ENCODE measurements at places on chromosomes 16 and 17. TPM values are rescaled to one million over a fixed set of nuclear protein-coding genes. Genes with fewer than 3 reads are reported as not detected.

Gene YPEL3
- 18.8 TPM for total RNA-seq

Gene ERN2
- not detected for total RNA-seq

Gene WFDC1
- 0.82 TPM for total RNA-seq

Gene SLFN14
- total RNA-seq, result 0.41 TPM

Gene SLFN5
- total RNA-seq, result 3.3 TPM

Gene SDR42E1
- total RNA-seq, result 0.41 TPM

Gene FBXW10
- 0.82 TPM for total RNA-seq

Gene TNS4
- not detected for total RNA-seq

DNA sequence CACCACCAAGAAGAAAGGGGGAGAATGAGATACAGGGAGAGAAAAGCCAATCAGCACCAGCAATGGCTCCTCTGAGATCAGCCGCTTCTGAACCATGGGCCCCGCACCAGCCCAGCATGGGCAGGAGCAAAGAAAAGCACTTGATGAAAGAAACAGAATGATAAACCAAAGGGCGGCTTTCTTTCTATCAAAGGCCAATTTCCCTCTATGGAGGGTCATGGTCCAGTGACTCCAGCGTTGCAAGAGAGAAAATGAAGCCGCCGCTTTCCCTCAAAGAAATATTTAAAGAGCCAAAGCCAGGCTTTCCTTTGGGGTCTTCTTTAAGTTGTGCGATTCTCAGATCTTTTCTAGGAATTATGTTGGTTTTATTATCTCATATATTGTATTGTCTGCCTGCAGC, 84.8 kb upstream of the CACNG5 start:
- DNase-seq, result no peak

- no peak for DNase-seq
These were observed 13.3 kb upstream of the RBBP6 start for GRCh38 chr16:24525970-24526559.

- no peak for DNase-seq
These were observed 4.3 kb downstream of the ZNF768 start for GRCh38 chr16:30521873-30522641.

GRCh38 chr17:37570527-37571093, 38.6 kb downstream of the SYNRG start:
- DNase-seq, result no peak

GRCh38 chr16:88524274-88524972, 45.8 kb upstream of the ZC3H18 start:
- DNase-seq, result no peak

- no peak for DNase-seq
These were observed 56.2 kb upstream of the RPL38 start for GRCh38 chr17:74147056-74147835.

DNA sequence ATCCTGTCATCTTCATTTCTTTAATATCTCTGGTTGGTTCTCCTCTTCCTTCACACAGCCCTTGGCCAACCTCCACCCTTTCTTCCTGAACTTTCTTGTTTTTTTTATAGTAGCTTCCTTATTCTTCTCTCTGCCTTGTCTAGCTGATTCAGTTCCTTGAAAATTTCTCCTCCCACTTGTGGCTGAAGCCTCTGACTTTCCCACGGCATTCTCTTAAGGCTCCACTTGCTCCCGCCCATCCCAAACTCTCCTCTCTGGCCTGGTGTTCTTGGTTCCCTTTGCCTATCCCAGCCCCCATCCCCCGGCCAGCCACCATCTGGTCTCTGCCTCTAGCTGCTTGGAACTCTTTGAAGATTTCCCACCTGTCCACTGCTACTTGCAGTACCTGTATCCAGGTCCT, 29.1 kb downstream of the NLRP1 start:
- DNase-seq, result no peak

GRCh38 chr17:61005358-61005757, 327.7 kb downstream of the BCAS3 start:
- no peak for DNase-seq

GRCh38 chr16:29815032-29815721, 775 bp upstream of the PAGR1 start:
- DNase-seq, result no peak

DNA sequence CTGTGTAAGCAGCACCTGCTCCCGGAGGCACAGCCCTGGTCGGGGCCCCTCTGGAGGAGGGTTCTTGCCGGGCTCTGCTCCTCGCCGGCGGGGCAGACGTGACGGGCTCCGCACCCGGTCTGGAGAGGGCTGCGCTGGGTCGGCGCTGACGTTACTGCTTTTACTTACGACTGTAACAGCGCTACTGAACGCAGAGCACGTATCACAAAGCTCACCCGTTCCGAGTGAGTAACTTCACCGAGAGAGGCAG, 1.3 kb upstream of the RAB40C start:
- DNase-seq, result no peak

DNA sequence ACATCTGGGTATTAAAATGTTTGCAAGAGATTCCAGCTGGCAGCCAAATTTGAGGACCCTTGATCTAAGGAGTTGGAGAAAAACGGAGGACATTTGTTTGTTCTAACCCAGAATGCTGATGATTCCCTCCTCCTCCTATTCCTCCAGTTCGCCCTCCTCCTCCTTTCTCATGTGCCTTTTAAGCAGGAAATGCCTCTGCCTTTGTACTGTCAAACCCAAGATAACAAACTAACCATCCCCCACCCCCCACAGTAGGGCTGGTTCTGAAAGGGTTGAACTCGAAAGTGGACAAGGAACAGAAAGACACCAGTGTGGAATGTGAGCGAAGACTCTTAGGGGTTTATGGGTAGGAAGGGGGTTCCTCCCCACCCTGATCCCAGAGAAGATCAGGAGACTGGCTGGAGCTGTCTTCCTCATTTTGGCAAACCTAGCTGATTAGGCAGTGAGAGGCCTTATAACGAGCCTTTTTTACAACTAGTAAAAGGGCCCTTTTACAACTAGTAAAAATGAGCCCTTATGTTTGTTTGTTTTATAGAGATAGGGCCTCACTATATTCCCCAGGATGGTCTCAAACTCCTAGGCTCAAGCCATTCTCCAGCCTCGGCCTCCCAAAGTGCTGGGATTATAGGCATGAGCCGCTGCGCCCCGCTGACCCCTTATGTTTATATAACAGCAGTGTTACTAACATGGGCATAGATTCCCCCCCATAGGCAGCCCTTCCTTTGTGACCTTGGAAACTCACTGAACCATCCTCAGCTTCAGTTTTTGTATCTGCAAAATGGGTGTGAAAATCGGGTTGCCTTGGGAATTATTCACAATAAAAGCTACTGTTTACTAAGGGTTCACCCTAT, 975 bp downstream of the CHD9 start:
- no peak for DNase-seq

GRCh38 chr16:2415085-2415484, 14.2 kb upstream of the CCNF start:
- DNase-seq, result no peak
